Inflammatory macrophage (primary cell): ENCODE measurements at places on chromosomes 2 and 18.

GRCh38 chr2:172783165-172783898, 47.7 kb downstream of the RAPGEF4 start:
- DNase-seq = no peak

DNA sequence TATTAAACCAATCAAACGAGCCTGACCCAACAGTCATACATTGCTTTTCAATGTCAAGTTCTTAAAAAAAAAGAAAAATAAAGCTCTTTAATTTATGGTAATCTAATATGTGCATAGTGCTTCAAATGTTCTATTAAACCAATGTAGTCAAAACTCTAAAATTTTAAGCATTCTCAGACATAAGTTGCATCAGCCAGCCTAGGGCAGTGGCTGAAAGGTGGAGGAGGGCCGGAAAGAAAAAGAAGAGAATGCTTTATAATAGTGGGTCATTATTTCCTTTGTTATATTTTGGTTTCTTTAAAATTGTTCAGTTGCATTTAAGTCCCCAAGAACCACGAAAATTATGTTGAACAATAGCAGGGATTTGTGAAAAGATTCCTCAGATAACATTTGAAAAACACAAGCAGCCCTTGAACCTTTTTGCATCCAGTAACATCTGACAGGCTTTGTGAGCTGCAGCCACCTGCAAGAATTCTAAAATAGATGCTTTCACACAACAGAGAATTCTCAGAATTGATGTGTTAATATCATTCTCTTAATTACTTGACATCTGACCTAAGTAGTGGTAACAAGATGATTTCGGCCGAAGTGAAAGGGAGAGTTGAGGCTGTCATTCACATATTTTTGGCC, 252.1 kb downstream of the CDCA7 start:
- no peak for DNase-seq

GRCh38 chr2:228675646-228676045, 494.2 kb upstream of the SPHKAP start:
- DNase-seq = no peak

- no peak for DNase-seq
Measured at GRCh38 chr2:3094999-3095958, 282.3 kb downstream of the EIPR1 start.

GRCh38 chr2:201929281-201930026, 104.2 kb upstream of the FZD7 start:
- DNase-seq = no peak

DNA sequence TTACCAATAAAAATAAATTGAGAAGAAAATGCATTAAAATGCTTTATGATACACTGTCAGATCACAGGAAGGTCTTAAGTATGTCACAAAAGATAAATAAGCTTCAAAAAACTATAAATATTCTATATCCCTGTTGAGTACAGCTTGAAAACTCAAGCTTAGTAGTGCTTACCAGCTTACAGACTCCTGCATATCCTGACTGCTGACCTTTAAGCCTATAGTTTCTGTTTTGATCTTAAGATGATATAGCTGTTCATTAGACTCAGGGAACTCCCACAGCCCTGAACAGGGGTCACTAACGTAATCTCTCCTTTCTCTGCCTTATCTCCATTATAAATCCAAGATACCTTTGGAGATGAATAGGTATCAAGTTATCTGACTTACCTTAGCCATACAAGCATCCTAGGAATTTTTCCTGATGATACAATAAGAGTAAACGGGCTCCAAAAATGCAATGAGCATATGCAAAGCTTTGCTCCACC, 93.7 kb upstream of the RBBP8 start:
- no peak for DNase-seq

DNA sequence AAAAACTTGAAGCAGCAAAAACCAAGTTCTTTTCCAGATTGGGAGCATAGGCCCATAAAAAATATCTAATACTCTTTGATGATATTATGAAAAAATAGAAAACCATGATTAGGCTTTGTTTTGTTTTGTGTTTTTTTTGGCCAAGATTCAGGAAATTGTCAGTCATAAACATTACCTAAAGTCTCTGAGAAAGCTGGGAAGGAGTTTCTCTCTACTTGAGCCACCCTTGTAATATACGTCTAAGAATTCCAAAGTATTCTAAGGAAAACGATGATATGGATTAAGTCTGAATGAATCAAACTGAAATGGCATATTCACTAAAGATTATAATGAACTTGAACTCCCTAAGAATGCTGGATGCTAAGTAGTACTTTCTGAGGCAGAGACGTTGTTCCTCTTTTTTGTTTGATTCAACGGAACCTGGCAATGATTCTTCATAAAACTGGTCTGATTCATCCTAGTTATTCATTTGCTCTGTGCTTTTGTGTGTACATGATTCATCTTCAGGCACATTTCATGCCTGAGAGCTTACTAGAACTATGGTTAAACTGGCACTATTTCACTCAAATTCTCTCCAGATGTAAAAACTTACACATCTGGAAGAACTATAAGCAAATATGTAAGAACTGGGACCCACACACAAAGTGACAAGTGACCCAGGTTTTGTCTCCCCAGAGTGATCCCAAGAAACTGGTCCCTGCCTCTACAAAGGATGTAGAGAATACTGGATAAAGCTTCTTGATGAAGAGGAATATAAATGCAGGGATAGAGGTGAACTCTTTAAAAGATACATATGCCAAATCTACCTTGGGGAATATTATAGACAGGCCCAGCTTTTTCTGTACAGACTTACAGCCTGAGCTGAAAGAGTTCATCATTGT, 159.7 kb downstream of the DOCK10 start:
- DNase-seq = peak; percentile 72

GRCh38 chr2:23711979-23712755, 214.8 kb downstream of the ATAD2B start:
- DNase-seq = no peak

GRCh38 chr2:216320852-216321251, 51.4 kb downstream of the MARCHF4 start:
- no peak for DNase-seq

DNA sequence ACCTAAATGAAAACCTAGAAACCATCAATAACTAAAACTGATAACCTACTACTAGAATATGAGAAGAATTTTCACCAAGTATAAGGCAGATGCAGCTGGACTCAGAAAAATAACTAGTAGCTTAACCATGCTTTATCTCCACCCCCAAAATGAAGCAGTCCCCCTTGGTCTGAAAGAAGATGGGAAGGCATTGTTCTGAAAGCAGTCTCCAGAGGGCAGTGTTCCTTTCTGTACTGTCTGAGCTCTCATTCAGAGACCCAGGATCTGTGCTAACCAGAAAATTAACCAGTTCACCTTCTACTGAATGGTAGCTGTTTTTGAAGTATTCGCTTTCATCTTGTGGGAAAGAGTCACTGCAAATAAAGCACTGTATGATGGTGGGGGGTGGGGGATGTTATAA, 273.0 kb downstream of the PDE11A start:
- no peak for DNase-seq

DNA sequence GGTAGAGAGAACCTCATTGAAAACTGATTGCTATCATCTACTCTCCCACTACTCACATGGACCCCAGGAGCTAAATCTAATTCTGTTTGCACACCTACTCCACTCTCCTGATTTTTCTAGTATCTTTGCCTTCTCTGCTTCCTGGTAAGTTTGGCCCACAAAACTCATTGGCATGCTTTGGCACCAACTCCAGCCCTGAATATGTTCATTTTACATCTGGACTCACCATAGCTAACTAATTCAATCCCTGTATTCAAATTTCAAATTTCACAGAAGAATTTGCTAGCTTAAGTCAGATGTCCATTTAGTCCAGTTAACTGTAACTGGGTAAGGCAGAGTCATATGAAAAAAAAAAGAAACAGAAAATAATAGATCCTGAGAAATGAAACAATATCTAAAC, 442.1 kb downstream of the SUCLG1 start:
- DNase-seq = no peak

- no peak for DNase-seq
Measured at GRCh38 chr18:41579185-41579584, 375.8 kb upstream of the PIK3C3 start.

DNA sequence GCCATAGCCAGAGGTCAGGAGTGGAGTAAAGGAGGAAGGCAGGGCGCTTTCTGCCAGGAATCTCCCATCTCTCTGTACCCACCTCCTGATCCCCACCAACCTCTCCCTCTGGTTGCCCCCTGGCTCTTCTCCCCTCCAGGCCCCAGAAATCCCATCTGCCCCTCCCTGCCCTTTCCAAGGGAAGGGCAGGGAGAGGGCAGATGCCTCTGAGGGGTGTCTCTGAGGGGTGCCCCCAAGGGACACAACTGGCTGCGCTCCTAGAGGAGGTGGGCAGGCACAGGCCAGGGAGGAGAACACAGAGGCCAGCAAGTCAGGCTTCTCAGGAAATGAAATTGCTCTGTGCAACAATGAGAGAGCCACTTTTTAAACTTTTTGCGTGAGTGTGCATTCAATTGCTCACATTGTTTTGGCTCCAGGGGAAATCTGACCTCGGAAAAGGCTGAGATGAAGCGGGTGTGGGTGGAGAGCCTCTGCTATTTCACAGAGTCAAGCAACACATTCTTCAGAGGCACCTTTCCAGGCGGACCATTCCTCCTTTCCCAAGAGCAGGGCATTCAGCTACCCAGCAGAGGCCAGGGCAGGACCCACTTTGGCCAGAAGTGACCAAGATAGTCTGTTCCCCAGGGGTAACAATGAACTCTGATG, 125.5 kb downstream of the SMAD7 start:
- no peak for DNase-seq

GRCh38 chr2:210965472-210965871, 409.1 kb downstream of the CPS1 start:
- no peak for DNase-seq

- DNase-seq = no peak
Measured at GRCh38 chr2:159066541-159067156, 98.2 kb downstream of the TANC1 start.

GRCh38 chr2:70855667-70856066, 20.1 kb upstream of the CD207 start:
- no peak for DNase-seq

GRCh38 chr18:45167631-45168280, 447.5 kb upstream of the SLC14A2 start:
- no peak for DNase-seq

- DNase-seq = no peak
Measured at GRCh38 chr2:236776695-236777251, 207.1 kb downstream of the ACKR3 start.

DNA sequence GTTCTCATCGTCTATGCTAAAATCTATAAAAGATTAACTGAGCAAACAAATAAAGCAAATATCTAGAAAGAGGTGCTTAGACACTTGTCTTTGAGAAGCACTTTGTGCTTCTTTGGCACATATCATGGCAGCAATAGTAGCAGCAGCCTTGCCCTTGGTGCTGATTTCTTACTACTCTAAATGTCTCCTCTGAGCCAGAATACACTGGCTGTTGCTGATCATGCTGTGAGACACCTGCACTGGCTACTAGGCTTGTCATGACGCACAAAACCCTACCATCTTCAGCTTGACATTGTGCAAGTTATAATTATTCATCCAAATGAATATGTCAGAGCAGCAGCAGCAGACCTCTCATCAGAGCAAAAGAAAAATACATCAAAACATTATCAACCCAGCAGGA, 46.7 kb downstream of the FANCL start:
- no peak for DNase-seq

DNA sequence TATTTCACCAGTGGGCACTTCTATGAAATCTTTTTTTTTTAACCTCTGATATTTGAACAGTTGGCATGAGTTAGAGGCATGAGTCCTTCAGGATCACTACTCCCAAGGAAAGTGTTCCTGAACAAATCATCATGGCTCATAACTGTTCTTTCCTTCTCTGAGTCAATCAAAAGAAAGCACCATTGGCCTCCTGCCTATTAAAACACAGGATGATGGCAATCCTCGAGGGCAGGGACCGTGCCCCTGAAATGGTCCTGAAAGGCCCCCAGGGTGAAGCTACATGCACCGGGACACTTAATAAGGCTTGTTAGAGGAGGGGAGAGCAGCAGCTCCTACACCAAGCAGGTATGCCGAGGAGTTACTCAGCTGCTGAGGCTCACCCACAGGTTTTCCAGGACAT, 43.5 kb downstream of the SLC14A2 start:
- no peak for DNase-seq

DNA sequence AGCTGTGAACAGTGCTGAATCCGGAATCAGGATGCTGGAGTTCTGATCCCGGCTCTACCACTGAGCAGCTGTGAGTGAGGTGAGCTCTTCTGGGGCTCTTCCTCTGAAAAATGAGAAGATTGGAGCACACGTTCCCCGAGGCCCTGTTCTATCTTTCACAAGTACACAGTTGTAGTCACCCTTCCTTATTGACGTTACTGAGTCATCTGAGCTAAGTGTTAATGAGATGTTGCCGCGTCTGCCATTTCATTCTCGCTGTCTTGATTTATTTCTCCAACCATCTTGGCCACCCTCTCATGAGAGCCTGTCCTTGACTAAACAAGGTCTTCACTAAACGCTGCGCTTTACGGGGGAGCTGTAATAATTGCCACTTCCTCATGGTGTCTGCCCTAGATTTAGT, 31.9 kb upstream of the EFR3B start:
- peak; percentile 32 for DNase-seq

DNA sequence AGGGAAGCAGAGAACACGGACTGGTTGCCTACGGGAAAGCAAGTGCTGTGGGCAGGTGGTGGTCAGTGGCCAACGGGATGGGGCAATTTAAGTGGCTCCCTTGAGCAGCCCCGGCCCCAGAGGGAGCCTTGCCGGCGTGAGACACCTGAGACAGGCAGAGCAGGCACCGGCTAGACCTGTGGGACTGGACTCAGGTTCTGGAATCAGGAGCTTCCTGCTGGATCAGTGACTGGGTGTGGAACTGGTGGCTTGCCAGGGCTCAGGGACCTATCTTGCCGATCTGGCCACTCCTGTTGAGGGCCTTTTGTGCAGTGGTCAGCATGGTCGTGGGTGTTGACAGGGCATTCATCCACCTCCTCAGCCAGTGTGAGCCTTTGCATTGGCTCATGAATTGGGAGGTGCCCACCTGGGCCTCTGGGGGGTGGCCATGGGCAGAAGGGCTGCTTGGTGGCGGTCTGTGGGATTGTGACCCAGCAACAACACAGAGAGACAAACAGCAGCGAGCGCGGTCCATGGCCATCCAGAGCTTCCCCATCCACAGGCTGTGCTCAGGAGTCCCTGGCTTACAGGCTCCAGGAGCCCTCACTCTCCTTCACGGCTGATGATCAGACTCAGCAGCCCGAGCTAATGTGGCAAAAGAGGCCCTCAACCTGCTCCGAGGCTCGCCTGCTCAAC, 85.4 kb upstream of the ZNF516 start:
- no peak for DNase-seq

DNA sequence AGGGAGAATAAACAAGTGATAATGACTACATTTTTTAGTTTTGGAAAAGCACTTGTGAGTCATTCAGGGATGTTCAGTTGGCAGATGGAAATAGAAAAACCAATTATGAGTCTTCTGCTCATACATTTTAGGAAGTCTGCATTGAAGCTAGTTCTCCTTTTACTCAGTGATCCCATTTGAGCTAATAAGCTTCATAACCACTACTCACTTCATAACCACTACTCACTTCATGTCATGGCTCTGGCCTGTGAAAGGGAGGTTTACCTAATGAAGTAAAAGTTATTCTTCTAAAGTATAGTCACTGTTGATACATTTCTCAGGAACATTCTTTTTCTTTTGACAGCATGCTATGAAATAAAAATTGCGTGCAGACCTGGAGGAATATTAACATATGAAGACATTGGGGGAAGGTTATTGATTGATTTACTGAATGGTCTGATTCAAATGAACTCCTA, 948.7 kb downstream of the TSN start:
- no peak for DNase-seq

- DNase-seq = peak; percentile 87
Measured at GRCh38 chr2:29014811-29015421, 33.8 kb downstream of the TOGARAM2 start.
